Neural progenitor cell (in vitro differentiated cells): ENCODE measurements at places on chromosomes 11 and 22.

- no peak for DNase-seq
Measured at GRCh38 chr22:30296833-30297232, 7.5 kb upstream of the CASTOR1 start.

DNA sequence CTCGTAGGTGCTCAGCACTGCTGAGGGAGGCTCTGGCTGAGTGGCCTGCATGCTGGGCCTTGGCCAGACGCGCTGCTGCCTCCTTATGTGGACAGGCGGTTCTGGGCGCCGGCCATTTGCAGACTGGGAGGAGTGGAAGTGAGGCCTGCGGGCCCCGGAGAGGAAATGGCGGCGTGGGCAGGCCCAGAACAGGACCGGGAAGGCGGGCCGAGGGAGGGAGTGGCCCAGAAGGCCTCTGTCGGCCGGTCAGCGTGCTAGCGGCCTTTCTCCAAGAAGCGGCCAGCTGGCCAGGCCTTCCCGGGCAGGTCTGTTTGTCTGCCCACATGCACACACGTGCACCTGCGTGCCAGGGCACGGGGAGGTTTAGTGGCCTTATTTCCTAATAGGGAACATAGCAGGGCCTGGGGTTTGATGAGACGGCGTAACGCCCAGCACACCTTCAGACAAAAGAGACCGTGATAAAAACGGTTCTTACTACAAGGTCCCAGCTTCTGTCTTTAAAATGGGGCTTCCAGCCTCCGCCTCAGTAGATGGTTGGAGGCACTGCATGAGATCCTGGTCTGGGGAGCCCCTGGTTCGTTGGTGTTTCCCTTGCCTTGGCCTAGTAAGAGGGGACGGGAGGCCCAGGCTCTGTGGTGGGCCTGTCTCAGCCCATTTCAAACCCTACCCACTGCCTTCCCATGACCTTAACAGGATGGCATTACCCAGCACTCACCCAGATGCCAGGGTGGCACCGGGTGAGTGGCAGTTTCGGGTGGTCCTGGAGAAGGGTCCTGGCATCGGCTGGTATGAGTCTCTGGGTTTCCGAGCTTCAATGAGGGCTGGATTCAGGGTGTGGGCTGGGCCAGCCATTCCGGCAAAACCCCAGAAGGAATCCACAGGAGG lies 65.1 kb upstream of the PPARA start:
- no peak for DNase-seq

GRCh38 chr11:69361466-69361865 lies 67.5 kb downstream of the MYEOV start:
- DNase-seq = no peak

- no peak for DNase-seq
Measured at GRCh38 chr11:16774936-16775613, 36.6 kb downstream of the C11orf58 start.

DNA sequence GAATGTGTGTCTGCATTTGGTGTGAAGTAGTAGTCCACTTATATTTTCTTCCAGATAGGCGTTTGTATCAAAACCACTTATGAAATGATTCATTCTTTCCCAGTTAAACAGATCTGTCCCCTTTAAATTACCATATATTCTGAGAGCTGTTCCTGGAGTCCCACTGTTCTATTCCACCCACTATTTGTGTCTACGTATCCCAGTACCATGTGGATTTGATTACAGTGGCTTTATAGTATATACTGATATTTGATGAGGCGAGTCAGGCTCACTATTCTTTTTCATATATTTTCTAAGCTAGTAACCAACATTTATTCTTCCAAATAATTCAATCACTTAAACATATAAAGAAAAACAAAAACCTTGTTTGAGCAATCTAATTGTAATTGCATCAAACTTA lies 81.9 kb upstream of the RASSF10 start:
- DNase-seq = no peak
